Left cardiac atrium (tissue), 4 donors: ENCODE measurements at places on chromosomes 7 and 10. TPM values are rescaled to one million over a fixed set of nuclear protein-coding genes. Genes with fewer than 3 reads are reported as not detected.

Gene AGBL3
- total RNA-seq, result 2.1 TPM

Gene SLC13A1
- total RNA-seq, result not detected

Gene POMZP3
- 7.7 TPM for total RNA-seq

Gene CALY
- not detected for total RNA-seq

DNA sequence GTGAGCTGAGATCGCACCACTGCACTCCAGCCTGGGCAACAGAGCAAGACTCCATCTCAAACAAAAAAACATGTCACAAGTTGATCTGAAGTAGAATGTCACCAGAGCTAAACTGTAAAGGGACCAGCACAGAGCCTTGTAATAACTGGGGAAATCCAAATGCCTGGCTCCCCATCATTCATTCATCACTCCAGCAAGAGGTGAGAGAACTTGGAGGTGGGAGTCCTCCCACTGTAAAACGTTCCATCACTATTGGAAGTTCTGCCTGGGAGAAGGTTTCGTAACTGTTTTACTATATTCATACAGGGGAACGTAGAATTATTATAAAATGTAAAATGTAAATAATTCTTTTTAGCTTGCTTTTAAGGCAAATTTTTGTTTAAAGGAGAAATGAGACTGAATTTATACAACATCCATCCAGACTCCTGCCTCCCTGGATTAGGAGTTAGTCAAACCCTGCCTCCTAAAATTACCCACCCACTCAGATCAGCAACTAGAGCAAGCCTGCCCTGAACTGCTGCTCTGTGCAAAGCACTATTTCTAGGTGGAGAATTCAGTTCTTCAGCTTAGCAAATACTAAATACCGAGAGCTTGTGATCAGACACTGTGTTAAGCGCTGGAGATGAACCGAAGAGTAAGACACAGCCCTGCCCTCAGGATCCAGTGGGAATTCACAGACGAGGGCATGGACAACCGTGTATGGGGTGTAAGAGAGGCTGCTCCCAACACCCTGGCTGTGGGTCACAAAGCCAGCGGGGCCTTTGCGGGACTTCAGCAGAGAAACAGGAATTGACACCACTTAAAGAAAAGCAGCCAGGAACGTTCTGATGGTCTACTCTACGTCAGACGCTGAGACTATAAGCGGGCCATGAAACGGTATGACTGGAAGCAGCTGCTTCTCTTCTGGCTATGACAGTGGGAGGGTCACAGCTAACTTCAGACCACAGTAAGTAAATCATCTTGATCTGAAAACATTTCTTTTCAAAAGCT is 208.3 kb downstream of the ZMYND11 start:
- DNase-seq, result no peak

GRCh38 chr7:157991351-157991750 is 596.3 kb downstream of the PTPRN2 start:
- DNase-seq, result no peak

DNA sequence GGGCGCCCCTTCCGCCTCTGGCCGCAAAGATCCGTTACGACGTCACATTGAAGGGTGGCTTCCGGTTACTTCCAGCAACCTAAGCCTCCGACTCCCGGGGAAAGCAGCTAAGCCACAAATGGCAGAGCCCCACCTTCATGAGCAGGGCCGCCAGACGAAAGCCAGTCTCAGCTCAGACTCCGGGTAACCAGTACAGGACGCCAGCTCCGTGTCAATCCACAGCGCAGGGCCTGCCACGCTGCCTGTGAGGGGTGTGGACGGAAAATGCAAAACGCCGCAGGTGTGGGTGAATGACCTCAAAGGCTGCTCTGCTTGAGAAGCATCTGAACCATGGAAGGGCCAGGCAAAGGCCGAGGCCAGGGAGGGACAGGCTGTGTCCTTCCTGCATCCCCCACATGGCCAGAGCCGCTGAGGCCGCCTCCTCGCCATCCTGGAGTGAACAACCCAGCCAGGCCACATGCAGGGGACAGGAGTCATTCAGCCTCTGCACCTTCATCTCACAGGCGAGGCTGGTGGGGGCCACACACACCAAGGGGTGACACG is 53.5 kb upstream of the PPP2R2D start:
- DNase-seq, result no peak

DNA sequence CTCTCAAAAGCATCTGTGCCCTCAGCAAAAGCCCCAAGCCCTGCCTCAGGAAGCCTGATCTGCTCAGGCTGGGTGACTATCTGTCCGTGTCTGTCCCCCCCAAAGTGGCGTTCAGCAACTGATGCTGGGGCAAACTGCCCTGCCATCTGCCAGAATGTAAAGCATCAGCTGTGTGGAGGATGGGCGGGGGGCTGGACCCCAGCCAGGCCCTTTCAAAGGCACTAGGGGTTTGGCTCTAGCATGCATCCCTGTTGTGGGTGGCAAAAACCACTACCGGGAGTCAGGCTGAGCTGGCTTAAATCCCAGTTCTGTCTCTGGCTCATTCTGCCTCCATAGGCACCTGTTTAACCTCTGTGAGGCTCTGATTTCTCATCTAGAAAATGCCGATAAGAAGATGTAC is 35.5 kb downstream of the GPRIN2 start:
- DNase-seq, result peak; percentile 21

DNA sequence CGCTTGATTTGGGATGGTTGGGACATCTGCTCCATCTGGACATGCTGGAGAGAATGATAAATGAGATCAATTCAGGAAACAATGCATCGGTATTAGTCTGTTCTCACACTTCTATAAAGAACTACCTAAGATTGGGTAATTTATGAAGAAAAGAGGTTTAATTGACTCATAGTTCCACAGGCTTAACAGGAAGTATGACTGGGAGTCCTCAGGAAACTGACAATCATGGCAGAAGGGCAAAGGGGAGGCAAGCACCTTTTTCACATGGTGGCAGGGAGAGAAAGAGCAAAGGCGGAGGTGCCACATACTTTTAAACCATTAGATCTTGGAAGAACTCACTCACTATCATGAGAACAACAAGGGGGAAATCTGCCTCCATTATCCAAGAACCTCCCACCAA is 16.8 kb upstream of the TSPAN12 start:
- no peak for DNase-seq

DNA sequence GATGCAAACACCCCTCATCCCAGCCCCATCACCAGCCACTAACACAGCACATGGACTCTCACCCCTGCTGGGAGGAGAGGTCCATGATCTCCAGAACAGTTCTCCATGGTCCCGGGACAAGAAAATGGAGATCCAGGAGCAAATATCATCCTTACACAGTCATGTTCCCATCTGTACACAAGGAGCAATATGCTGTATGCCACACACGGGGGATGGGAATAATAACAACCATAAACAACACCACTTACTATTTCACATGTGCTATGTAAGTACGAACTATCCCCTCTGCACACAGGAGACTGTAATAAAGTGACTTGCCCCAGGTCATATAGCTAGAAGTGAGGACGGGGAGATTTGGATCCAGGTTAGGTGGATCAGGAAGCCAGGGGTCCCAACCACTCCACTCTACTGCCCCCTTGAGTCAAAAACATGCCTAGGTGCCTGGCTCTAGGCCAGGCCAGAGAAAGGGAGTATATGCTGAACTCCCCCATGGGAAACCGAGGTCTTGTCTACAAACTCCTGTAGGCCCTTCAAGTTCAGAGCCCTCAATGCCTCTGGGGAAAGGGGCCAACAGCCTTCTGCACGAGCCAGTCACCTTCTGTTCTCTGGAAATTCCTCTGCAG is 34.1 kb downstream of the LRRC20 start:
- no peak for DNase-seq

DNA sequence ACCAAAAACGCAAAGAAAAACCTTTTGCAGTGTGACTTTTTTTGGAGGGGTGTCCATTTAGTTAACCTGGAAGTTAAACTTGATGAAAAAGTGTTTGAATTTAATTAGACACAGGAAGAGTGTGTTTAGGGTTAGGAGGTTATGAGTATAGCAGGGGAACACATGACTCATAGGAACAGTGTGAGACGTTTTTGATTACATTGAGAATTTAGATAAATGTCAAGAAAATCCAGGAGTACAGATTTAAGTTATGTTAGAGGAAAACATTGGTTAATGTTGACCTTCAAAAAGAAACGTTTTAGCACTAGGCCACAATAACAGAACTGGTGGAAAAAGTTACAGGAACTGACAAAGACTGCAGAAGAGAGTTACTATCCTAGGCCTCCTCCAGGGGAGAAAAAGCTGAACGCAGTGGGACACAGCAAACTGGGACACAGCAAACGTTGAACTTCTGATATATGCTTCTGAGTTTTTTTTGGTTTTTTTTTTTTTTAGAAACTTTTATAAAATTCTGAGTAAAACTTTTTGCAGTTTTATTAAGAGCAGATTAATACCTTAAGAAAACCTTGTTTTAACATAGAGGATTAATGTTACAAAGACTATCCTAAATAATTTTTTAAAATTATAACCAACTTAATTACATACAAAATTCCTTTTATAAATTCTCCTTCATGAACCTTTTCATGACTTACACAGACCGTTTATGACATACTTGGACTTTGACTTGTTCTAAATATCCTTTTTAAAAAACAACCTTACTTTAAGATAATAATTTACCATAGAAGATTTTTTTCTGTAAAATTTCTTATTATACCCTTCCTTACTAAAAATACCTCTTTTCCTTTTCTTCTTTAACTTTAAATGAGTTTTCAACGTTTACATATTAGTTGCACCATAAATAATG is 22.2 kb downstream of the LANCL2 start:
- DNase-seq, result no peak

DNA sequence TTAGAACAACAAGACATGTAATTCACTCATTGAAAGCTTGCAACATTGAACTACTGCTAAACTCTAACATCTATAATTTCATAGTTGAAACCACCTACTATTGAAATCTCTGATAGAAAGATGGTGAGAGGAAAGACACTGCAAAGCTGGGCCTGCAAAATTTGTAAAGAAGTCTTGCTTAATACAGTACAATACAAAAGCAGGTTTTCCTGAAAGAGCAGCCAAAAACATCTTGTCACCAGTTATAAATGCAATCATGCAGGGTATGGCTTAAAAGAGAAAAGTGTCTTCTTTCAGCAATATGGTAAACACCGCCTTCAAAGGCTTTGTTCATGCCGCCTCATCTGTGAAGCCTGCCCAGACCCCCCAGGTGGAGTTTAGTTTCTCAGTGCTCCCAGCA is 109.2 kb downstream of the ANK3 start:
- DNase-seq, result no peak

- DNase-seq, result no peak
Observed at GRCh38 chr7:122984021-122984420, 11.5 kb downstream of the TAS2R16 start.

DNA sequence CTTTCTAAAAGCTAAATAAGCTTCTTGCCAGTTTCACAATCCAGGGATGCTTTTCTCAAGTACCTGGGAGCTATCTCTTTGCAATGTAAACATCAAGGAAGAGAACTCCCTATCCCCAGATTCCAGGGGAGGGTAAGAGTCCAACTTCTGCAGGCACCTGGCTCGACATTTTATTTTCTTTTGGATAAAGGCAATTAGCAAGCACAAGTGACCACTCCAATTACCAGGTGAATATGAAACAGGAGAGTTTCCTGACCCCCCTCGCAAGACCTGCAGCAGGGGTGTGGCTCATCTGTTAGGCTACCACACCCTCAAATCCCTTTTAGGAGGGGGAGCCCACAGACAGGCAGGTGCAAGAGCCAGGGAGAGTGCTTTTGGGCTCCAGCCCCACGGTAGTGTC is 28.6 kb upstream of the LANCL2 start:
- no peak for DNase-seq

GRCh38 chr10:98446151-98446660 is 529 bp downstream of the HPS1 start:
- DNase-seq, result no peak

GRCh38 chr7:7688956-7689355 is 29.5 kb downstream of the RPA3 start:
- DNase-seq, result no peak

GRCh38 chr7:139387594-139387993 is 27.9 kb downstream of the LUC7L2 start:
- DNase-seq, result no peak
